Neuronal stem cell (in vitro differentiated cells): ENCODE measurements at places on chromosomes 1 and 21.

GRCh38 chr1:106554294-106554693 is 502.2 kb upstream of the PRMT6 start:
- DNase-seq: no peak

DNA sequence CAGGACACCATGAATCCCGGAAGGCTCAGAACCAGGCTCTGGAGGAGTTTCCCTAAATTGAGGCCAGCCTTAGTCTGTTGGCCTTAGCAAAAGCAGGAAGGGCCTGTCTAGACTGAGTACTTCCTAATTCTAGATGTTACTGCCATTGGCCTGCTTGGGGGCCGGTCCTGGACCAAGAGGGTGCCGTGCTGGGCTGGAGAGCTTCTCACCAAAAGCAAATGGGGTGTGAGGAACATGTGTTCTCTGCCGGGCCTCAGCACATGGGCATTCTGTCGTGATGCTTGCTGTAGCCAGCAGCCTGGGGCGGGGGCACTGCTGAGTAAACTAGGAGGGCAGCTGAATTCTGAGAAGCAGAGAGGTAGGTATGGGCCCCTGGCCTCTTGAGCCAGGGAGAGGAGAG is 35.7 kb upstream of the MAN1C1 start:
- no peak for DNase-seq

DNA sequence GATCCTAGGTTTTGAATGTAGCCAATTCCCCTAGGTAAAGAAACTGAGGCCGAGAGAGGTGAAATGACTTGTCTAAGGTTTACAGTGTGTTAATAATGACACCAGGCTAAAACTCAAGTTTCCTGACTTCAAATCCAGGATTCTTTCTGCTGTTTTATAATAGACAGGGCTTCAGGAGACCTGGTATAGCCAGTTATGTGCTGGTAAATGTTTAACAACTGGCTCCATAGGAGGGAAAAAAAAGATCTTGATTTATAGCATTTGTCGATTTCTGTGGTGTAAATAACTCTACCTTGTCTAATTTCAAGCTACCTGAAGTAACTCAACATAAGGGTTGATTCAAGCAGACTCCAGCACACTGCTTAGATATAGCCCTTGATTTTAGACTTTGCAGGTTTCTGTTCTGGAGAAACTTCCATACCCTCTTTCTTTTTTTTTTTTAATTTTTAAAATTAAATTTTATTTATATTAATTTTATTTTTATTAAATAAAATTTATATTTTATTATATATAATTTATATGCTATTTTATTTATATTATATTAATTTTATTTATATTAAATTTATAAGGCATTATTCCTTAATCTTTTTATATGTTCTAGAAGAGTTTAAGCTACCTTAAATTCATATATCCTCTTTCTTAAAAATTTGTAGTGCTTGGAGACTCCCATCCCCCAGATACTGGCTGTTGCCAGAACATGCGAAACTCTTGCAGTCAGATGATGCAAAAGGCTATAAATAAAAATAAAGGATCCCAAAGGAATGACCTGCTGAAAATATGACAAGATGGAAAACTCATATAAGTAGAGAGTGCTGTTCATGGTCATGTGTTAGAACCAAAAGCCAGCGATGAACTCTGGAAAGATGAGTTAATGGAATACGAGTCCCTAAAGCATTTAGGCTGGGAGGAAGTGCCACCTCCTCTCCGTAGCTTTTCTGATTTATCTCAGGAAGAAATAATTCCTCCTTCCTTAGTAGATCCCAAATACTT is 35.4 kb upstream of the SRSF10 start:
- no peak for DNase-seq

DNA sequence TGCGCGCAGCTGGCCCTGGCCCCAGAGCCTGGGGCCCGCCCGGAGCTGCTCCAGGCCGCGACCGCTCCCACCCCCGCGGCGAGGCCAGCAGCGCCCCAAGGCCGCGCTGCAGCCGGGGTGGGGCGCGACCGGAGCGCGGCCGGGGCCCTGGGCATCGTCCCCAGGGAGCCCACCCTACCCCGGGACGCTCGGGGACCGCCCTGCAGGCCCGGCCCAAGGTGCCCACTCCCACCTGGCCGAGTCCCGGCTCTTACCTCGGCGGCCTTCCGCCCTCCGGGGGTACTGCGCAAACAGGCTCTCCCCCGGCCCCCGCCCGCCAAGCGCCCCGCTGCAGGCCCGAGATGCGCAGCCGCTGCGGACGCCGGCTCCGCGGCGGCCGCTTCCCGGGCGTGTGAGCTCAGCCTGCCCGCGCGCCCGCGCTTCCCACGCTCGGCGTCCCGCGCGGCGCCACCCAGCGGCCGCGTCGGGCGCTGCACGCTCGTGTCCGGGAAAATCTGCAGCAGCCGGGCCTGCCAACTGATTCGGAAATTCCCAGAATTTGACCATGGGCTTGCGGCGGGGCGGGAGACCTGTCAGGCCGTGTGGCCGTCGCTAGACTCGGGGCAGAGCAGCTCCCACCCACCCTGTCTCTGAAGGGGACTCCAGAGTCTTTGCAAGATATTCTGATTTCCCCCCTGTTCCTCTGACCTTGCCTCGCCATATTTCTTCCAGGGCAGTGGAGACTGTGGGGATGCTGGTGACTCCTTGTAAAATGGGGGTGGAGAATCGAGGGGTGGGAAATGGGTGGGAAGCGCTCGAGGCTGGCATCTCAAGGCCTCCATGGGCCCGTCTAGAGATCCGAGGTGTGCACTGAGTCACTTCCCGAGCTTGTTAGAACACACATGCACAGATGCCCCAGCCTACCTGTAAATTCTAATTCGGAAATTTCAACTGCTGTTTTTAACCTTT is 41.9 kb downstream of the CD34 start:
- DNase-seq: peak; percentile 86

GRCh38 chr1:156368889-156369684 is at the start of gene RHBG:
RHBG (plus strand) TSS chr1:156369211; CDS start chr1:156369250, 39 bp downstream.
- DNase-seq: no peak

DNA sequence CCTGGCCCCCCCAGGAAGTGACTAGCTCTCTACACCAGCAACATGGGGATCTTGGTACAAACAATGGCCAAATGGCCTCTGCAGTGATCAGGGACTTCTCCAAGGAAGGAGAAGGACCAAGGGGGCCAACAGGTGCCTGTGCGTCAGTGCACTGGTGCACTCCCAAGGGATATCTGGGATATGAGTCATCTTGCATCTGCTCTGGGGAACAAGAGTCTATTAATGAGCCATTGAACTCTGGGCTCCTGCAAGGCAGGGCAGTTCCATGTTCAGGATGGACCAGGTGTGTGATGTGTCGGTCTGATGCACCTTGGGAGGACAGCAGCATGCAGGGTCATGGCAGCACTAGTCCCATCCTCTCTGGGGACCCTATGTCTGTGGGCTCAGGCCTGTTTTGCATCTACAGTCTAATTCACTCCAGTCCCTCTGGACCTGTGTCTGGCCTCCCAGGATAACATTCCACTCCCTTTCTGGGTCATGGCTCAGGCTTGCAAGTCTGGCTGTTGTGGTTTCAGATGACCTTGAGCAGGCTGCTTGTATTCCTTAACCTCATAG is 125.3 kb downstream of the TRABD2B start:
- no peak for DNase-seq

- no peak for DNase-seq
Observed at GRCh38 chr1:37400466-37401225, 73.7 kb upstream of the ZC3H12A start.

DNA sequence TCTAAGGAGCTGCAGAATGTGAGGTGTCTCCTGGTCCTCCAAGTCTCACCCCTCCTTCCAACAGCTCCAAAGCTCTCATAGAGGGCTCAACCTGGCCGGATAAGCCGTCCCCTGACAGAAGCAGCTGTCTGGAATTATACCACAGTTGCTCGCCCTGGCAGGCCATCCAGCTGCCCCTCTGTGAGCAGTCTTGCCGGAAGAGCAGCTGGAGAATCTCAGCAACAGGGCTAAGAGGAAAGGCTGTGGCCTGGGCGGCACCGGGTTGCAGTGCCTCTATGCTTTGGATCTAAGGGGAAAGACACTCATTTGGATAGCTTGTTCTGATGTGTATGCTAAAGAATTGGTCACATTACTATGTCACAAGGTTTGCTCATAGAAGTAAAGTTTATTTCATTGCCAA is 12.4 kb downstream of the TMCC2 start:
- no peak for DNase-seq

- peak; percentile 86 for DNase-seq
Observed at GRCh38 chr1:20486457-20487235, 636 bp upstream of the CAMK2N1 start.

DNA sequence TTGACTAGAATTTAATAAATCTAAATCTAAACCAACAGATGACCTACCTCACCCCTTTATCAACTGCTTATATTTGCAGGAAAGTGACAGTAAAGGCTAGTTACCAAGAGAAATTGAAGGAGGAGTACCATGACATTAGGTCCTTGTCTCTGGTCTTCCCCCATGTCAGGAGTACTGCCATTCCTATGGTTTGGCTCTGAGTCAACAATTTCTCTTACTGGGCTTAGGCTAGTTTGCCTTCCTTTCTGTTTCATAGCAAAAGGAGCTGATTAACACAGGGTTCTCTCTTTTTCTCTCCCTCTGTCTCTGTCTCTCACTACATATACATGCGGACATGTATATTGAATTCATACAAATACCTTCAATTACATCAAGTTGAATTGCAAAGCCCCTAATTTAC is 579.9 kb downstream of the DPYD start:
- no peak for DNase-seq

DNA sequence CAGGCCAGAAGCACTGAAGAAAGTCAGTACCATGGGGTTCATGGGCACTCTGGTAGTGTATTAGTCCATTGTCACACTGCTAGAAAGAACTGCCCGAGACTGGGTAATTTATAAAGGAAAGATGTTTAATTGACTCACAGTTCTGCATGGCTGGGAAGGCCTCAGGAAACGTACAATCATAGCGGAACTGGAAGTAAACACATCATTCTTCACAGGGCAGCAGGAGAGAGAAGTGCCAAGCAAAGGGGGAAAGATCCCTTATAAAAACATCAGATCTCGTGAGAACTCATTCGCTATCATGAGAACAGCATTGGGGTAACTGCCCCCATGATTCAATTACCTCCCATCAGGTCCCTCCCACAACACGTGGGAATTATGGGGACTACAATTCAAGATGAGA is 20.2 kb upstream of the ROR1 start:
- DNase-seq: no peak

GRCh38 chr1:54835131-54835898 is 34.2 kb upstream of the TTC22 start:
- DNase-seq: no peak

GRCh38 chr1:70361727-70362398 is 7.3 kb upstream of the ANKRD13C start:
- DNase-seq: no peak

DNA sequence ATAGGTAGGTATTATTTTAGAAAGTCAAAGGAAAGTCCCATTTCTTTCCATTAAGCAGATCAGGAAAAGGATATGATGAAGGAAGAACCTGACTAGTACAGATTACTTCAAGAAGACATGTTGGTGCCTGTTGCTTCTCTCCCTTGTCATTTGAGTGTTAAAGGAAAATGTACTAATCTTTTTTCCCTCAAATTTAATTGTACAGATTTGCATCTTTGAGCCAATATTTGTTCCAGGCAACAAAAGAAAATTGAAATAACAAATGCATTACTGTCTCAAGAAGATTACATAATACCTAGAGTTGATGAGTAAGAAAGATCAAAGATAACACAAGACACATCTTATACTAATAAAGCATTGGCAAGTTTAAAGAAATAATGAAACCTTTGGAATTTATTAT is 566.9 kb upstream of the ZP4 start:
- no peak for DNase-seq

DNA sequence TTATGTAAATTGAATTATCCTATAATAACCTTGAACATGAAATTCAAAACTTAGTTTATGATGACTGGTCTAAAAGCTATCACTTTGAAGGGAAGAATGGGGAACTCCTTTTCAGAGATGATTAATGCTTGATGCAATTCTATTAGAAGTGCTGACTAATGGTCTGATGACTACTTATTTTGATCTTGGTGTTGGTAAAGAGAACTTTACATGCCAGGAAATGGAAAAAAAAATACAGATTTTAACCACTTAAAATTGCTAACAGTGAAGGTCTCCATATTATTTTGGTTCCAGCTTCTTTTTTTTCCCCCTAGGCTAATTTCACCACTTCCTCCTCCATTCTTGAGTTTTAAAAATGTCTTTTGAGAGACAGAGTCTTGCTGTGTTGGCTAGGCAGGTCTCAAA is 22.9 kb downstream of the S1PR1 start:
- no peak for DNase-seq

DNA sequence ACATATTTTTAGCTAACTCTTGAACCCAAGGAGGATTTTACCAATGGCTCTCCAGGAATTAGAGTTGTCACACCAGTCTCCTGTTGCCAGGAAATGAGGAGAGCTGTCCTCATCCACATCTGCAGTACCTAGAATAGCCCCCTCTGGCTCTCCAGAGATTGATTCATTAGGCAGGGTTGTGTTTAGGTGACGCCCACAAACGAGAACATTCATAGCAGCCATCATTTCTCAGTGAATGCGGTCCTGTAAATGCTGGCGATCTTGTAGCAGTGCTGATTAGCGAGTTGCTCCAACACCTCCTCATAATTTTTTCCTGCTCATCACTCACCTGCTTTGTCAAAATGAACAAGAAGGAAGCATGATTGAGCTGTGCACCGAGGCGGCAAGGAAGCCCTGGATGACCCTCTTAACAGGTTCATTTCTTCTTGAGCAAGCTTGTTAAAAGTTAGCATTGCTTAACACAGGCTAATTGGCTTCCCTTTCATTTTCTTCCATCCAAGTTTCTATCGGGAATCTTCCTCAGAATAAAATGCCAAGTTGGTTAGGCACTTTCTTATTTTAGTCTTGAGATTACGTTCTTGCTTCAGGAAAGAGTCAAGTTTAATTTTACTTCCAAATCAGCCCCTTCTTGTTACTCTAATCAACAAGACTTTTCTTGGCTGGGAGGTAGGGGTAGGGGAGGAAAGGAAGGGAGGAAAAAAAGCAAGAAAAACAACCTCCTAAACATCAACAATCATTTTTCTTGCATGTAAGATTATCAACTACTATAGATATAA is 16.5 kb upstream of the KLHDC8A start:
- no peak for DNase-seq

DNA sequence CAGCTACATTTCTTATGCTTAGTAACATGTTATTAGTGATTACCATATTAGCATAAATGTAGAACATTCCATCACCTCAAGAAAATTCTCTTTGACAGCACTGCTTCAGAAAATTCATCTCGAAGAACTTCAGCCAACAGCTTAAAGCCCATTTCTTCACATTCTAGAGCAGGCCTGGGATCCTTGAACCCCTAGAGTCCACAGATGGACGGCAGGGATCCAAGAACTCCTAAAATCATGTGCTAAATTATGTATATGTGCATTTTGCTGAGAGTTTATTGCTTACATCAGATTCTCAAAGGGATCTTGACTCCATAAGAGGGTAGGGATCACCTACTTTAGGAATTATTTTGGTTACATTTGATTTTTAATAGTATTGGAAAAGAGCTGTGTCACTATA is 76.2 kb upstream of the TEKT2 start:
- DNase-seq: no peak
